Activated CD8-positive, alpha-beta memory T cell treated with anti-CD3 and anti-CD28 coated beads for 1 hour (primary cell): ENCODE measurements at places on chromosomes 4 and X.

GRCh38 chr4:48153791-48154550 is 19.9 kb upstream of the TXK start:
- no peak for DNase-seq

DNA sequence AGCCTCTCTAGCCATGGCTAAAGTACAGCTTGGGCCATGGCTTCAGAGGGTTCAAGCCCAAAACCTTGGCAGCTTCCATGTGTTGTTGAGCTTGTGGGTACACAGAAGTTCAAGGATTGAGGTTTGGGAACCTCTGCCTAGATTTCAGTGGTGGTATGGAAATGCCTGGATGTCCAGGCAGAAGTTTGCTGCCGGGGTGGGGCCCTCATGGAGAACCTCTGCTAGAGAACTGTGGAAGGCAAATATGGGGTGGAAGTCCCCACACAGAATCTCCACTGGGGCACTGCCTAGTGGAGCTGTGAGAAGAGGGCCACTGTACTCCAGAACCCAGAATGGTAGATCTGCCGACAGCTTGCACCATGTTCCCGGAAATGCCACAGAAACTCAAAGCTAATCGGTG is 59.5 kb downstream of the NEXMIF start:
- DNase-seq: no peak

DNA sequence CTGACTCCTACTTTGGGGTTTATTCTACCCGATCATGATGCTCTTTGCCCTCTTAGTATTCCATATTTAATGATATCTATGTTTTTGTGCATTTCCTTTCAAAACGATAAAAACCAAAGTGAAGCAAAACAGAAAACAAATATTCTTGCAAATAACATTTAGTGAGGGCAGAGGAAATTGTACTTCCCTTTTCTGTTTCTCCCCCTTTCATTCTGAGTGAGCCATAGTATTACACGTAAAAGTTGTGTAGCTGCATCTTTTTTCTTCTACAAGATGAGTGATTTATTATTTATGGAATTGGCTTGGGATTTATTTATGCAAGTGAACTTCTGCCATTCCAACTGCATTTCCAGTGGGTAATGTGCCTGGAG is 109.9 kb downstream of the AFF2 start:
- no peak for DNase-seq

GRCh38 chr4:98544818-98545414 is 113.5 kb downstream of the TSPAN5 start:
- DNase-seq: no peak

DNA sequence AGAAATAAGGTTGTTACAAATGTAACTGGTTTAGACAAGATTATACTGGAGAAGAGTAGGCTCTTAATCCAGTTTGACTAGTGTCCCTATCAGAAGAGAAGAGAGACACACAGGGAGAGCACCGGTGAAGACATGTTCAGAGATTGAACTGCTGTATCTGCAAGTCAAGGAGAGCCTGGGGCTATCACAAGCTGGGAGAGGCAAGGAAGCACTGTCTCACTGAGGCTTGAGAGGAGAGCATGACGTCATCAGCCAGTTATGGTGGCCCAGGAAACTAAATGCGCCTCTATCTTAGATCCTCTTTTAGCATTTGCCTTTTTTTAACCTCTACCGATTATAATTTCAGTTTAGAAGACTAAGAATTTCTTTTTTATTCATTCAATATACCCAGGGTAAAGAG is 583.4 kb downstream of the TRAM1L1 start:
- DNase-seq: no peak

DNA sequence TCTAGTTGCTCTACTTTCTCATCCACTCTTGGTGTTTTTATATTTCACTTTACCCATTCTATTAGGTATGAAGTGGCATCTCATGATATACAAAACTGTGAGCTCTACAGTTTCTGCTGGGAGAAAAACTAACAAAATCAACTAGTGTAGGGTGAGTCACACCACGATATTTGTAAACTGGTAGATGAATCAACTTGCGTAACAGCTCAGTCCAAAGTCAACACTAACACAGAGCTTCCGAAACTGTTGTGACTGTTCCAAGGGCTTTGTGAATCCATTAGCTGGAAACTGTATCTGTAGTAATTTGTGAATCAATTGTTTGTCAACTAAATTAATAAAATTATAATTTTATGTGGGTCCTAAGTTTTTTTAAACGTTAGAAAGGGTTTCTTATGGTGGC is 119.8 kb upstream of the TSPAN5 start:
- no peak for DNase-seq

GRCh38 chrX:78931814-78932213 is 13.4 kb upstream of the P2RY10 start:
- no peak for DNase-seq

DNA sequence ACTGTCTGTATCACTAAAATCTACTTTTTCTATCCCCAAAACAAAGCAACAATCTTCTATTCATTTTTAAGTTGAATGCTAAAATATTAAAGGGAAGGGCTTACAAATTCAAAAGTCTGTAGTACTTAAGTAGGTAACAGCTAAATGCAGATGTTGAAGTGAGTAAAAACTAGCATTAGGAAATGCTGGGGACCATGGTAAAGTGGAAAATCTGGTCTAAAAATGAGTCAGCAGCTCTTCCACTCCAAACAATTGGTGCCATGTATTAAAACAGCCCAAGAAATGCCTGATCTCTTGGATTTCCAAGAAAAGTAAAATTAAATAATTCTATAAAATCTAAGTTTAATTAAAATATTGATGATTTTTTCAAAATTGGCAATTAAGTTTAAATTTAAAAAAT is 73.3 kb upstream of the PPP3CA start:
- no peak for DNase-seq

- DNase-seq: no peak
Measured at GRCh38 chr4:182486881-182487280, 243.7 kb downstream of the TENM3 start.

DNA sequence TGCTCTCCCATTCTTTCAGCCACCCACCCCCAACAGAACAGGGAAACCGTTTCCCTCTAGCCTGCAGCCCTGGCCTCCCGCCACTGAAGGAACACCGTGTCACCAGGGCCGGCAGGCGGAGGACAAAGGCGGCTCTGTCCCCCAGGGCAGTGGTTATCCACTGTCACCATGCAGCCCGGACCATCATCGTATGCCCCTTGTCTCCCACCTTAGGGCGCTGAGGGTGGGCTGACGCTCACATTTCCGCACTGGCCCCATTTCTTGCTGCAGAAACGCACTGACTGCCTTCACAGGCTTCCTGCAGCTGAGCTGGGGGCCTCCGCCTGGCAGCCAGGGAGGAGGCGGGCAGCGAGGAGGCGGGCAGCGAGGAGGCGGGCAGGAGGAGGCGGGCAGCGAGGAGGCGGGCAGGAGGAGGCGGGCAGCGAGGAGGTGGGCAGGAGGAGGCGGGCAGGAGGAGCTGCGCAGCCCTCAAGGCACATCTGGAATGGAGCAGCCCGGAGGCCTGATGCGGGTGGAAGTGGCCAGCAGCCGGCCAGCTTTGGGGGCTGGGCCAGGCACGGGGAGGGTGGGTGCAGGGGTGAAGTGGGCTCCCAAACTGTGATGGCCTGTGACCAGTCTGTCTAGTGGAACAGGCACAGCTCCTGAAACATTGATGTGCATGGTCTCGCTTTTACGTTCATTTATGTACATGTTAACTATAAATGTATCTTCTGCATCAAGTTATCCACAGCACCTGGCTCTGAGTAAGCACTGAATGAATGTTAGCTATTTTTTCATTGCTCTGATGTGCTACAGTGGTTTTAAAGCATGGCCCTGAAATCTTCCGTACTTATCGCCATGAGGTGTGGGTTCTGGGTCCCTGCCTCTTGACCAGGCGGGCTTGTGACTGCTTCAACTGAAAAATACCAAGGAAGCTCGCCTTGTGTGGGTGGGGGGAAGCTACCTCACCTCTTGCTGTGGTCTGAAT is 20.6 kb upstream of the KIAA0232 start:
- DNase-seq: no peak

- no peak for DNase-seq
Measured at GRCh38 chrX:151879856-151880255, 32.8 kb upstream of the MAGEA4 start.

DNA sequence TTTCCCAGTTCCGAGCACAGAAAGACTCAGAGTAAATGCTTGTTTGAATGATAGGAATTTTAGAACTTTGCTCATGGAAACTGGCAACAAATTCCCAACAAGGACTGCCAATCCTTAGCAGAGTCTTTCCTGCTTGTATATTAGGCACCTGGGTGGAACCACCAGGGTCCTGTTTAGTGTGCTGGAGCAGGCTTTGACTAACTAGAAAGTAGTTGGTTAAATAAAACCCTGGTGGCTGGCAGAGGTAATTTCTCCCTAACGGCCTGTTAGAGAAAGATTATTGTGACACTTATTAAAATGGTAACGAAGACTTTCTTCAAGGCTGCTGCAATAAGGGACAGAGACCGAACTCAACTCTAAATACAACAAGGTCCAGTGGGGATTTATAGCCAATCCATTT is 103.6 kb upstream of the TEX13D start:
- no peak for DNase-seq

GRCh38 chr4:138775489-138775888 is 240.1 kb upstream of the NOCT start:
- no peak for DNase-seq

- no peak for DNase-seq
Measured at GRCh38 chr4:142124874-142125273, 488.5 kb downstream of the IL15 start.

DNA sequence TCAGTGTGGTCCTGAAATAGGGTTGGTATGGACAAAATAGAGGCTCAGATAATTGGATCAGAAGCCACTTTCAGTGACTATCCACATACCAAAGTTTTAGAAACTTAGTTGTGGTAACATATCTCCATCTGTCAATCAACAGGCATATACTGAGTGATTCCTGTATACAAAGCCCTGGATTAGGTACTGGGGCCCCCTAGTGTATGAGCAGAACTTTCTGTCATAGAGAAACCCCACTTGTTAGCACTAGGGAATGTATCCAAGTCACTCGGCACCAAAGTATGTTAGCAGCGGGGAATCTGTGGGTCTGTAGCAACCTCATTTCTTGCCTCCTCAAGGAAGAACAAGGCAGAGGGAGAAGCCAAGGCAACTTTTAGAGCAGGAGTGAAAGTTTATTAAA is 50.7 kb downstream of the MAP7D3 start:
- no peak for DNase-seq

GRCh38 chr4:159298502-159298901 is 195.6 kb downstream of the RAPGEF2 start:
- DNase-seq: no peak

- no peak for DNase-seq
Measured at GRCh38 chrX:153608806-153609205, 9.9 kb upstream of the CCNQ start.

DNA sequence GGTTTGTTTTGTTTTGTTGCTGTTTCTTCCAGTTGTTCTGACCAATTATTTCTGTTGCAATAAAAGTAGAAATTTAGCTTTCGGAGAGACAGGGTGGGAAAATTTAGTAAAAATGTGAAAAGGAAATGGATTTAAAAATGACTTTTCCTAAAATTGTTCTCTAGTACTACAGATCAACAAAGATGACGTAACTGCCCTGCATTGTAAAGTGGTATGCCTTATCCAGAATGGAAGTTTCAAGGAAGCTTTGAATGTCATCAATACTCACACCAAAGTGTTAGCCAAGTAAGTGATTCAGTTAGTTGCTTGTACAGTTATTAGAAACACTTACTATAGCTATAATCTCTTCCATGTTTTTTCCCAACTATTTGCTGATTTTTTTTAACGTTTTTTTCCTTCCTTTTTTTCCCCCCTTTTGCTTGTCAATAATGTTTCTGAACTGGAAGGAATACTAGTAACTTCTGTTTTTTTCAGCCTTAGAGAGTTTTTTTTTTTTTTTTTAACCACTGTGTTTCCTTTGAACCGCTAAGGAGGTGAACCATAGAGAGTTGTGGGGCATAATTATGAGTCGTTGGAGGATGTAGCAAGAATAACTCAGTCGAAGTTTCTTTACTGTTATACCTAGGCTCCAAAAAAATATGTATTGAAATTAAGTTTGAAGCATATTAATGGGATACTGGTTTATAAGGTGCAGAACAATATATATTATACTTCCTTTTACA is 2.2 kb downstream of the SRP72 start:
- DNase-seq: no peak

GRCh38 chr4:101253121-101253520 is 94.2 kb downstream of the PPP3CA start:
- no peak for DNase-seq

DNA sequence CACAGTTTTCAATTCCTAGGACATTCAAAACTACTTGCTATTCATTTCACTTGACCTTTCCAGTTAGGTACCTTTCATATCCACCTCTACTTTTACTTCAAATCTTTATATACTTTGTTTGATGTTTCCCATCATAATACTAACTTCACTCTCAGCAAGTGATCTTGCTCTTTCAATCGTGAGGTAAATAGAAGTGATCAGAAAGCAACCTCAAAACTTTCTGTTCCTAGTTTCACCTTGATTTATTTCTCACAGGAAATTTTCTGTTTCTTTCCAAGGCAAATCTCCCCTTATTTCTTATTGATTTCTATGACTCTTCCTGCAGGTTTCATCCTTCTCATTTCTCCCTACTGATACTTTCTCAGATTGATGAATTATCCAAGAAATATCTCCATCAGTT is 623.5 kb downstream of the FSTL5 start:
- DNase-seq: no peak

DNA sequence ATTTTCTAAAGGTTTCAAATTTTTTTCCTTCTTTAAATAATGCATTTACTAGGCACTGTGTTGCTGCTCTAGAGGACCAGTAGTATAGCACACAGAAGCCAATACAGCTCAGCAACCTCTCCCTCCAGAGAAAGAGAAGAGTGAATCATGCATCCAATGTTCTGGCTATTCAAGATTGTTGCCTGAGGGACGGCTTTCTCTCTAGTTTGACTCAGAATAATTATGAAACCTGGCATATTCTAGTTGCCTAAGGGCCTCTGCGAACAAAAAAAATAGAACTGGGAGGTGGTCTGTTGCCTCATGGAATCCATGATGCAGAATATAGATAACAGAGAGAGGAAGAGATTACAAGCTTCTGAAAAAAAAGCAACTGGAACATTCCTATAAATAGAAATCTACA is 1233.3 kb upstream of the PABPC4L start:
- DNase-seq: no peak

DNA sequence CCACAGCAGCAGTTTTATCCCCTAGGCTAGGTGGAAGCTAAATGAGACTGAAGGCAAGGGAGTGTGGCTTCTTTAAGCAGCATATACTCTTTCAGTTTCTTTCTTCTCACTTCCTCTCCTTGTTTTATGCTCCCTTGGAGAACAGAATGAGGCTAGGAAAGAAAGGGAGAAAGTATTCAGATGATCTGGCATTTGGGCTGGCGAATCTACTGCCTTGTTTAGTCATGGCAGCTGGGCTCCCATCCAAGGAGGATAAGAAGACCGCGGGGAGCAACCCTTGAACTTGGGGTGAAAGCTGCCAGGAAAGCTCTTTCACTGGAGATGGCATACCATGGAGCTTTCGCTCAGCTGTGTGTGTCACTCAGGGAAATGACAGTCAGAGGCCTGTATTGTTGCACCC is 72.1 kb downstream of the ARHGEF38 start:
- DNase-seq: no peak

- no peak for DNase-seq
Measured at GRCh38 chr4:174521800-174522182, 497 bp downstream of the HPGD start.
